ENCODE measurements at places on chromosomes 11 and 22. TPM values are rescaled to one million over a fixed set of nuclear protein-coding genes. Genes with fewer than 3 reads are reported as not detected.

- no peak overlapping the region for H3K27ac ChIP-seq
- H3K36me3 ChIP-seq: no peaks in the 10 kb centered on the region
- no peaks in the 10 kb centered on the region for H3K27me3 ChIP-seq
- H3K4me1 ChIP-seq: no peaks in the 10 kb centered on the region
- no peak overlapping the region for H3K4me3 ChIP-seq
- no peak for DNase-seq
Observed at GRCh38 chr11:119995730-119996491, 142.0 kb downstream of the TRIM29 start.

- no peaks in the 10 kb centered on the region for H3K27me3 ChIP-seq
- H3K4me3 ChIP-seq: no peak overlapping the region
- DNase-seq: no peak
- H3K36me3 ChIP-seq: peaks cover 19% of the 10 kb centered on the region
- H3K4me1 ChIP-seq: peaks cover 16% of the 10 kb centered on the region
- no peak overlapping the region for H3K27ac ChIP-seq
Observed at GRCh38 chr11:2789791-2790567, 90.2 kb upstream of the KCNQ1OT1 start.

DNA sequence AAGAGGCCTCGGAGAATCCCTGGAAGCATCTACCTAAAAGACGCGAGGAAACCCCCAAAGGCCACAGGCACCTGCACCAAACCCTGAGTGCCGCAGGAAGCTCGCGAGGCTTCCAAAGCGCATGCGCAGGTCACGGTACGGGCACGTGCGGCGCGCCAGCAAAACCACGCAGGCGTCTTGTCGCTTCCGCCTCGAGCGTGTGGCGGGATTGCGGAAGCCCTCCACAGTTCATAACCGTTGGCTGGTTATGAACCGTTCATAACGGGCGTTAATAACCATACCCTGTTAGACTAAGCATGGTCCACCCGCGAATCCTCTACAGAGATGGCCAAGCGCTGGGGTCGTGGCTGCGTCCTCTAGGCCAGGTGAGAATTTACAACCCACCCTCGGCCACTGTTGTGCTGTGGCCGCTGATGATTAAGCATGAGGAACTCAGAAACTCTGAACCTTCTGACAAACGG is 46.4 kb downstream of the MORC2 start:
- peaks cover 14% of the 10 kb centered on the region for H3K36me3 ChIP-seq
- H3K27ac ChIP-seq: peak overlapping the region; percentile 80
- peak overlapping the region; percentile 68 for H3K4me3 ChIP-seq
- DNase-seq: peak; percentile 82
- H3K4me1 ChIP-seq: peaks cover 27% of the 10 kb centered on the region

DNA sequence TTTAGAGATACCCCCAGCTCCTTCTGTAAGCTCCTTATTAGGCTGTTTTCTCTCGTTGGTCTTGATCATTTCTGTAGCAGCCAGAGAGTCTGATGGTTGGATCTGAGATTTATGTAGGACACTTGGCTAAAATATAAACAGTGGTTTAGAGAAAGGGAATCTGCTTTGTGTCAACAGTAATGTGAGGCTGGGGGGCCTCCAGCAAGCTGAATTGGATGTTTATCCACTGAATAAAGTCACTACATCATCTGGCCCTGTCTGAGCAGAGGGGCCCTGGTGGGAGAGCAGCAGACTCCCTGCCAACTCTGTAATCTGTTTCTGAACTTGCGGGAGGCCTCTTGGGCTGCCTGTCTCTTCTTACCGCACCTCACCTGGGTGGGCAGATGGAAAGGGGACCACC is 328.5 kb upstream of the PLET1 start:
- H3K27ac ChIP-seq: no peak overlapping the region
- H3K4me1 ChIP-seq: peaks cover 5% of the 10 kb centered on the region
- no peak overlapping the region for H3K4me3 ChIP-seq
- no peaks in the 10 kb centered on the region for H3K36me3 ChIP-seq
- no peak for DNase-seq

DNA sequence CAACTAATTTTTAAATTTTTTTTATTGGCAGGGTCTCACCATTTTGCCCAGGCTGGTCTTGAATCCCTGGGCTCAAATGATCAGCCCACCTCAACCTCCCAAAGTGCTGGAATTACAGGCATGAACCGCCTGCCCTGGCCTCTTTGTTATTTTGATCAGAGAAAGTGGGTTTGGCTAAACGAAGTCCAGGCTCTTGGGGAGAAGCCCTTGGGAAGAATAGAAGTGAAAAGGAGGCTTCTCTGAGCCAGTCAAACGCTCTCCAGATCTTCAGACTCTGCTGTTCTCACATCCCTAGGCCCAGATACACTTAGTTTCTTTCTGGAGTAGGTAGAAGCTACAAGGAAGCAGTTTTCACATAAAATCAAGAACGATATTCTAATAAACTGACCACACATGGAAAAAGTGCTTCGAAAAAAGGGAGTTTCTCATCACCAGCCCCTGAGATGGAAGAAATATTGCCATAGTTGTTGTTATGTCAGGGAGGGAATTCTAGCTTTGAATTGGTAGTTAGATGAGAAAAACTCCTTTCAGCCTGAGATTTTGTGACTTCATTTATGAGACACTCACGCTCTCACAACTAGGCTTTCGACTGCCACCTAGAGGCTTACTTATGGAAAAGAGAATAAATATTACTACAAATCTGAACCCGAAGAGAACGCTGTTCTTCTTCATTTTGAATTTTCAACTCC is 41.7 kb upstream of the AQP11 start:
- peak; percentile 43 for DNase-seq
- H3K4me1 ChIP-seq: no peaks in the 10 kb centered on the region
- H3K36me3 ChIP-seq: no peaks in the 10 kb centered on the region
- no peak overlapping the region for H3K27ac ChIP-seq
- no peak overlapping the region for H3K4me3 ChIP-seq

CFAP300 gene
- not detected for polyA plus RNA-seq
